Stimulated activated CD8-positive, alpha-beta memory T cell treated with anti-CD3 and anti-CD28 coated beads, Interleukin-4, amount 100 ng/mL, for 4 hours (primary cell): ENCODE measurements at places on chromosomes 11 and 22.

DNA sequence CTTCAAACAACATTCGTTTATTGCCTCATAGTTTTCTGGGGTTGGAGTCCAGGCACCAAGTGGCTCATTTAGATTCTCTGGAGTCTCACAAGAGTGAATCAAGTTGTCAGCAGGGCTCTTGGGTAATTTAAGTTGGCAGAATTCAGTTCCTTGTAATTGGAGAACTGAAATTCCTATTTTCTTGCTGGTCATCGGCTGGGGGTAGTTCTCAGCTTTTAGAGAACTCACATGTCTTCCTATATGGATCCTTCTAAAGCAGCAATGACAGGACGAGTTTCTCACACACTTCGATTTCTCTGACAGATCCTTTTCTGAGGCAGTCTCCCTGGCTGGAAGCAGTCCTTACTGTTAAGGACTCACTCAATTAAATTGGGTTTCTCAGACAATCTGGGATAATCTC lies 17.3 kb upstream of the OOSP4B start:
- DNase-seq: no peak

GRCh38 chr11:13258855-13259254 lies 18.7 kb upstream of the BMAL1 start:
- no peak for DNase-seq

- DNase-seq: no peak
Measured at GRCh38 chr11:125326126-125326525, 161.6 kb downstream of the PKNOX2 start.

GRCh38 chr11:73795925-73796632 lies 8.4 kb downstream of the MRPL48 start:
- DNase-seq: no peak

DNA sequence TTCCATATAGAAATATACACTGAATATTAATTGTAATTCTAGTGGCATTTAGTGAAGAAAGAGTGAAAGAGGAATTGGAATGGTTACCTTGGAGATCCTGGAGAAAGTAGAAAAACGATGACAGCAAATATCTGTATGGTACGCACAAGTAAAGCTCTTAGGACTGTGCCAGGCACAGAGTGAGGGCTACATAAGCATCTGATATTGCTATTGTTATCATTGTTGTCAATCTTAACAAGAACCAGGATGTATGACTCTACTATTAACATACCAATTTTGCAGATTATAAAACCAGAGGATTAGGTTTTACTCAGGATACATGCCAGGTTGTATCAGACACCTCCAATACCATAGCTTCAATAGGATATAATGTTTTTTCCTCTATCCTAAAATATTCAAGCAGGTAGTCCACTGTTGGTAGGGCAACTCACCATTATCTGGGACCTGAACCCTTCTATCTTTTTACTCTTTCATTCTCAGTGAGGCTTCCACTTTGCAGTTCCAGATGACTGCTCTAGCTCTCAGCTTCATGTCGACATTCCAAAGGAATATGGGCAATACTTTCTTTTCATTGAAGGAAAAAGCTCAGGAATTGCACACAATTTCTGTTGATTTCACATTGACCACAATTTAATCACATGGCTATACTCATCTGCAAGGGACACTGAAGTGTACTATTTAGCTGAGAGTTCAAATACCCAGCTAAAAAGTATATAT lies 73.2 kb downstream of the RAB38 start:
- no peak for DNase-seq
